ENCODE measurements at places on chromosomes 4 and X.

GRCh38 chrX:139213241-139213709 is 317.3 kb upstream of the F9 start:
- DNase-seq: no peak

- DNase-seq: no peak
Measured at GRCh38 chr4:110710070-110710469, 87.2 kb upstream of the PITX2 start.

DNA sequence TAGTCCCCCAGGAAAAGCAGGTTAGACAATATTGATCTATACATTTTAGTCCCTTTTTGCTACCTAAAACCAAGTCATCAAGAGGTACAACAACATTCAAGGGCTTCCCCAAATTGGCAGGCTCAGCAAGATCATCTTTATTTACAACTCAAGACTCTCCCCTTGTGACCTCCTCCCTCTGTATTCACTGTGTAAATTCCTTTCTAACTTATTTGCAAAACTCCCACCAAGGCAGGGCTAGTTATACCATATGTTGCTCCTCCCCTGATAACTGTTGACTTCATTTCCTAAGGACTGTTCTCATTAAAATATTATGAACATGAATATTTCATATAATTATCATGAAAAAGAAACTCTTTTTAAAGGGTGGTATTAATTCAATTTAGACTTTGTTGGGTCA is 275.6 kb downstream of the DTHD1 start:
- no peak for DNase-seq

DNA sequence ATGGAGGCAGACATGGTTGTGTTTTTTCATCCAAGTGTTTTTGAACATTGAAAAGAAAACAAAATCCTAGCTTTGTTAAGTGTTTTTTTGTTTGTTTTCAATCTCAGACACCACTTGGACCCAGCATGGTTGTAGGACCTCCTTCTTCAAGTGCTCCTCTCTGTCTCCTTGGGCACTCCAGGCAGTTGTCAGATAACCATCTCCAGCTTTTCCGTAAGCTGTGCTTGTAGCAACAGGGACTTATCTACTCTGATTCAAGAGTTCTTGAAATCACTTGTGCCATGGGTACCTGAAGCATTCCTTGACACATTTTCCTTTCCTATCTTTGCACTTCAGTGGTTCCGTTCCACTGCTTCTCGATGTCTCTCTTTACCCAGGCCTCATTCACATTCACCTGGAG is 334.9 kb upstream of the DDX53 start:
- no peak for DNase-seq

GRCh38 chr4:125313989-125314667 is 627 bp upstream of the FAT4 start:
- DNase-seq: no peak

DNA sequence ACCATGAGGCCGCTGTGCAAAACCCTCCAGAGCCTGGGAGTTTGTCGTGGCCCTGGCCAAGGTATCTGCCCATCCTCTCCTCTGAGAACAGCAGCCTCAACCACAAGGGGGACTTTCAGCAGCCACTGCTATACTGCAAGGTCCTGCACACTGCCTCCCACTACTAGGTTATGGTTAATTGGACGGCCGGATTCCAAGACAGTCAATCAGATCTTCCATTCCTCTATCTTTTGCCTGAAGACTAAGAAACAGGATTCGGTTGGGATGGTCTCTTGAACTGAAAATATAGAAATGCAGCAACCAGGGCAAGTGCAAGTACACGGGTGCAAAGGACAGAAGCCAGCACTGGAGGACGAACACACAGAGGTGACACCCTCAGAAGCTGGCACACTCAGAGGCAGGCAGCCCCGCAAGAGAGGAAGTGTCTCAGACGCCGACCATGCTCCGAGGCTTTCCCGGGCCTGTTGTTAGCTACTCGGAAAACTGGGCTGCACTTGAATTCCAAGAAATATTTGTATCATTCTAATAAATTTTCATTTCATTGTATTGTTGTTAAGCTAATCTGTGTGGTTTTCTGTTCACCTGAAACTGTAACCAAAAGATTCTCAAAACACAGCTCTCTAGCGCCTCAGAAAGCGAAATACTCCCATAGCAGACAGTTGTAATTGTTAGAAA is 63.3 kb downstream of the AFAP1 start:
- no peak for DNase-seq
